ENCODE measurements at places on chromosomes 2 and 18.
A peak's percentile ranks its signal among the peaks of the same experiment; 100 is the strongest.

DNA sequence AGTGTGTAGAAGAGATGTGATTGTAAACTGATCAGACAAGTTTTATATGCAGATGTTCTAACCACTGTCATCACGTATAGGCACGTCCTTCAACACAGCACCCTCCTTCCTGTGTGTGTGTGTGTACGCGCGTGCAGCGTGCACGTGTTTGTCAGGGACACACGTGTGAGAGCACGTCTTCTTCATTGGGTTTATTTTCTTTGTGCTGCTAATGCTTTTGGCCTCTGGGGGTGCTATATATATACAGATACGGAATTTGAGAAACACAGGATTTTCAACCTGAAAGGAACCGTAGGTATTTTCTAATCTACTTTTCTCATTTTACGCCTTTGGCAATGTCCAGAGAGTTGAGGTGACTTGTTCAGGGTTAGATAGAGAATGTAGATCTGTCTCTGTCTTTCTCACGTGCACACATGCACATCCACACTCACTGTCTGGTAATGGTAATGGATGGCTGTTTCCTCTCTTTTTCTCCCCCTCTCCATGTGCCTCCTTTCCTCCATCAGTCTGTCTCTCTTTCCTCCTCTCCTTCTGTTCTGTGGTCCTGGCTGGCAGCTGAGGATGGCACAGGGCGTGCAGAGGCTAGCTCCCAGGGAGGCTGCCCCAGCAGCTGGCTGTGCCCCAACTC, 13.4 kb upstream of the CELF4 start:
- DNase-seq = no peak

DNA sequence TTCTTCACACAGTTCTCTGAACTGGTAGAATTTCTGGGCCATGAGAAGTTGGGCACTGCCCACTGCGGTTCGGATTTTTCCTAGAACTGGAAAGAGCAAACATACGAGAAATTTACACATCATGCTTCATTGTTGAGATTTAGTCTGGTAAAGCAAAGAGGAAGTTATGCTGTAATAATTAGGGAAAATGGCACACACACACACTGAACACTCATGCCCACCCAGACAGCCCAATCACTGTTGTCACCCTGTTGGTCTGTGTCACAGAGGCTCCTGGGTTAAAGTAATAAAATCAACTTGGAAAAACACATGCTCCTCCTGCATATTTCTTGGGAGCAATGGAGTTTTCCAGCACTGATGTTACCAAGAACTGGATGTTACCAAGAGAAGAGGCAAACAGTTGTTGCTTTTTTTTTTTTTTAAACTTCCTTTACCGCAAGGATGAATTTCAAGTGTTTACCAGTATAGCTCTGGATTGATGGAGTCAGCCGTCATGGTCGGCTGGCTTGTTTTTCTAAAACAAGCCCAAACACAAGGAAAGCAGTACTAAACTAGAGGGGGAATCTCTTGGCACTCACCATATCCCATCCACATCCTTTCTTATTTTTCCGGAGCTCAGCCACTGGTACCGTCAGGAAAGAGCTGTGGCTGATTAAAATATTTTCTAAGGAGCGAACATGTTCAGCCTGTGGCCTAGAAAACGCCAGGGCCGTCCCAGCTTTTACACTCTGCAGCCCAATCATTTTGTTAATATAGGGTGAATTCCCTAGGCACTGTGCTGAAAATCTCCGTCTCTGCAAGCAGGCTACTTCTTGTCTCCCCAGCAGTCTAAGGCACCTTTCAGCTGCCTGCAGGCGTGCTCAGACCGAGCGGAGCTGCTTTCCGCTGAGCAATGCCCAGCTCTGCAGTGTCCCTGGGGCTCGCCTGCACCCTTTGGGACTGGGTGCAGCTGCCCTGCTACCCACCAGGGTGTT, 58.9 kb downstream of the TGIF1 start:
- no peak for DNase-seq

DNA sequence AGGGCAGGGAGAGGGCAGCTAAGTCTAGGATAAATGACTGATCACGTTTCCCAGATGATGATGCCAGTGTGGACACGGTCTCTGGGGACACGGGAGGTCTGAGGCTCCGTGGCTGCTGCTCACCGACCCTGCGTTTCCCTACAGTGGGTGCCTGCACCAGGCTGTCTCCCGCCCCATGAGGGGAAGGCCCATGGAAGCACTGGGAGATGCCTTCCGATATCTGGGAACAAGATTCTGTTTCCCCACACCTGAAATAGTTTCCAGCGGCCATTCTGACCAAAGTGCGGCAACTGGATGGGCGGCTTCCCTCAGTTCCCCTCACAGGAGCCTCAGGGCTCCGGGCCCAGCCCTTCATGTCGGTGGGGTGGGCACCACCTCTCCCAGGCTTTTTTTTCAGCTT, 83.1 kb downstream of the EDAR start:
- DNase-seq = no peak

GRCh38 chr2:181575024-181575649, 81.8 kb downstream of the CERKL start:
- DNase-seq = no peak

GRCh38 chr2:107334306-107334705, 448.3 kb upstream of the ST6GAL2 start:
- no peak for DNase-seq

DNA sequence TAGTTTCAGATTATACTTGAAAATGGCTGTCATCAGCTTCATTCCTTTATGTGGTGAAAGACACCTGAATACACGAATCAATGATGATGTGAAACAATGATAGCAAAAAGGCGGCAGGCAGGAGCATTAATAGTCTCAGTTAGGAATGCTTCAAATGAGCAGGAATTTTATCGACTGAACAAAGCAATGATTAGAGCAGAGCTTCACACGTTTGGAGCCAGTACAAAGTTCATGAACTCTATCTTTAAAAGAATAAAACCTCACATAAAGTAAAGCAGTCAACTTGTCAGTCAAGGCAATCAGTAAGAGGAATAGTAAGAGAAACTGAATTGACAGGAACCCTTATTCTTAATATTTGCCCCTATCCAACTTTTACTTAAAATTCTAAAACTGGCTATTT, 78.4 kb upstream of the SERTAD2 start:
- DNase-seq = no peak

GRCh38 chr2:192978395-192978794, 783.7 kb upstream of the TMEFF2 start:
- no peak for DNase-seq

DNA sequence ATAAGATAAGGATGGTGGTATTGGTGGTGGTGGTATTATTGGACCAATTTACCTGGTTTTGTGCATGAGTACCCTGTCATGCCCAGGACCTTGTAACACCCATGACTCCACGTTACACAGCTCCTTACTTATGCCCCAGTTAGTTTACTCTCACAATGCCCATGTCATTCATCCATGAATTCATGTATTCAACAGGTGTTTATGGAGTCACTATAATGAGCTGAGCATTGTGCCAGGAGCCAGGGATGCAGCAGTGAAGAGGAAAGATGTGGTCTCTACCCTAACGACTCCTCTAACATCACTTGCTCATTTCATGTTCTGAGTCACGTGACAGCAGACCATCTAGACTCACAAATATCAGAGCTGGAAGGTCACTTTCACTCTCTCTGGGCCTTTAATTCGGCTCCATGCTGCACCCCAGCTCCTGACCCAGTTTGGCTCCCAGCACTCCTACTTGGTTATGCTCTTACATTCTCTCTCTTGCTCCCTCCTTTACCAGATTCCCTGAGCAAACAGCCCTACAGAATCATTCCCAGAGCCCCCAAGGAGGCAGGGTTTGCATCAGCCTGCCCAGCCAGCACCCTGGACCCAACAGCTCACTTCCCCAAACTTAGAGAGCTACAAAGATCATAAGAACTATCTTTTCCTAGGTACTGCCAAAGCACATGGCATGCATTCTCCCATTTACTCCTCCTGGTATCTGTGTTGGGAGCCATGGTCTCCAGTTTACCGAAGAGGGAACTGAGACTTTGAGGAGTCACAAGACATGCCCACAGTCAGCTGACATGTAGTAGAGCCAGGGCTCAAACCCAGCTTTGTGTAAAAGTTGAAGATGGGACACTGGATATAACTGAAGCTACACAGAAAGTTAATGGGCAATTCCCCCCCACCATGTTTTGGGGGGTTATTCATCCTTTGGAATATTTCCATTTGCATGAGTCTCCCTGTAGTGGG, 449.9 kb downstream of the LRATD1 start:
- DNase-seq = no peak

DNA sequence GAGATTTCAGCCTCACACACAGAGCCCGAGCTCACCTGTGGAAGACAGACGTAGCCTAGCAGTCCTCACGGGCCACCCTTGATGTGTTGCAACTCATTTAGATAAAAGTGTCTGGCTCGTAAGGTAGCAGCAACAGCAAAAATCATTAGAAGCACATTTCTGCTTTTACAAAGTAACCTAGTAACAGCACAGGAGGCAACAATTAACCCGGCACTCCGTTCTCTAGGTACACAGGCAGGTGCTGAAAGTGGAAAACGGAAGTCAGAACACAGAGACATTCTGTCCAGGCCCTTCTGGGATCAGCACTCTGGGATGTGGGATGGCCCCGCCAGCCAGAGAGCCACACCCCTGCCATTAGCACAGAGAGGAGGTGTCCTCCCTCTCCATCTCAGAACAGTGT, 99.3 kb downstream of the KLHL29 start:
- DNase-seq = no peak

GRCh38 chr18:23939896-23940295, 74.7 kb upstream of the TTC39C start:
- DNase-seq = no peak

GRCh38 chr2:205906419-205906818, 179.6 kb downstream of the INO80D start:
- DNase-seq = no peak

DNA sequence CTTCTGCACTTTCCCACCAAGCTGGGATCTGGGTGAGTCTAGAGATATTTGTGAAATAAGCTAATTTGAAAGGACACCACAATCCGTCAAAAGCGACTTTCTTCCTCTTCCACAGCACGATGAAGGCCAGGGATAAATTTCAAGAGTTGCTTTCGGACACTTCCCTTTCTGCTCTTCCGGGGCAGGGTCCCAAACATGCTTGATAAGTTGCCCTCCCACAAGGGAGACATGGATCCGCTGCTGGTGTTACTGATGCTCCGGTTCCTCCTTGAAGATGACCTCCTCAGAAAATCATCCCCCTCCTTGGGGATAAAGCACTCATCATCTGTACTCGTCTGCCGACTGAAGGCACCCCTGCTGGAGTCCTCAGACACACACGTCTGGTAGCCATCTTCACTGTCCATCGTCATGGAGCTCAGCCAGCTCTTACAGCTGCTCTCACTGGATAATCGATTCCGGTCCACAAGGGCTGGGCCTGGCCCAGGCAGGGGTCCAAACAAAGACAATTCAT, 28.2 kb downstream of the CYTIP start:
- DNase-seq = no peak

DNA sequence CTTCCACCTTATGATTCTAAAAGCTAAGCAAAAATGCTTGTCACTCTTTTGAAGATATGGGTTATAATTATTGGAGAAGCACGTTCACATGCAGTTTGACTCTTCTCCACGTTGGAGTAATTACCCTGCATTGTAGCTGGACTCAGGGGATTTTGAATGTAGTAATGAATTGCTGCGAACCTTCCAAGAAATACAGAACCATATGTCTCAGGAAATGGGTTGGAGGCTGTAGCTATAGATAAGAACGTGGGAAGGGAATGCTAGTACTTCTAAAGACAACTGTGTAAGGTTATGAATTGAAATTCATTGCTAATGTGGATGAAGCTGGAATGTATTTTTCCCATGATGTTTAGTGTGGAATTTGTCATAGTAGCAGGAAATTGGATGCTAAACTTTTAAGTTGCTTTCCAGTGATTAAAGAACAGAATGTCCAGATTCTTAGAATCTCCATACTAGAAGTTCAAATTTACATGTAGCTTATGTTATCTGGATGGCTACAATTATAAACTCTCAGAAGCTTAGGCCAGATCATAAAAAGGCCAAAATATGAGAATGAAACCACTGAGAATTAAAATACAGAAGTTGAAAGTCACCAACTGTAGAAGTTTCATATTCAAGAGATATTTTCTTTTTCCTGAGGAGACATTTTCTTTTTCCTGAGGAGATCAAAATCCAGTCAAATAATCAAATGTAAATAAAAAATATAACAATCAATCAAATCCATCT, 27.3 kb upstream of the SPOPL start:
- DNase-seq = peak; percentile 91

DNA sequence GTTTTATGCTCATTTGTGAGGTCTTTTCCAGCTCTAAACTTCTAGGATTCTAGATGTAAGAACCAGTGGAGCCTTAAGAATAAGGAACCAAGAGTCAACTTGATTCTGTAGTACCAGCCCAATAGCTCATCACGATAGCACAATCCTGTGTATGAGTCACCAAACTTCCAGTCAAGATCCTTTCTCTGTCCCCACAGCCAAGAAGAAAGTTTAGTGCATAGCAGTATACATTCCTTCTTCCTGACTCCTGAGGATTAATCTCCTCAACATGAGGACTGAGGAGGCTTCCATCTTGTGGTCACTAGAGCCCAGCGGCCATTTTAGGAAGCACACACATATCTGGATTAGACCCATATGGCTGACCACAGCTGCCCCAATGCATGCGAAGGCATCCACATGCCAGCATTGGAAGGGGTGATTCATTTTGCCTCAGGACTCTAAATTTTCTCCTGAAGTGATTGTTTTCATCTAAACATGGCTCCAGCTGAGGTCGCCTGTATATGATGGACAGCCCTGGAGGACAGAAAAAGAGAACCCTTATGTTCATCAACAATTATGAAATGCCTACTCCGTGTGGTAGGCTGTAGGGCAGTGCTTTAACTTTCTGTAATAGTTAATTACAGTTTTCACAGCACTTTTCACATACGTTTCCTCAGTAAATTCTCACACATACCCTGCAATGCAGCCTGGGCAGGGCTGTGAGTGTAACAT, 53.5 kb downstream of the RASGRP3 start:
- DNase-seq = no peak
